GM23338 (cell line): ENCODE measurements at places on chromosomes 4 and X. TPM values are rescaled to one million over a fixed set of nuclear protein-coding genes. Genes with fewer than 3 reads are reported as not detected.

RPL39 gene
- total RNA-seq = 2,883 and 2,910 TPM in 2 replicates

DNA sequence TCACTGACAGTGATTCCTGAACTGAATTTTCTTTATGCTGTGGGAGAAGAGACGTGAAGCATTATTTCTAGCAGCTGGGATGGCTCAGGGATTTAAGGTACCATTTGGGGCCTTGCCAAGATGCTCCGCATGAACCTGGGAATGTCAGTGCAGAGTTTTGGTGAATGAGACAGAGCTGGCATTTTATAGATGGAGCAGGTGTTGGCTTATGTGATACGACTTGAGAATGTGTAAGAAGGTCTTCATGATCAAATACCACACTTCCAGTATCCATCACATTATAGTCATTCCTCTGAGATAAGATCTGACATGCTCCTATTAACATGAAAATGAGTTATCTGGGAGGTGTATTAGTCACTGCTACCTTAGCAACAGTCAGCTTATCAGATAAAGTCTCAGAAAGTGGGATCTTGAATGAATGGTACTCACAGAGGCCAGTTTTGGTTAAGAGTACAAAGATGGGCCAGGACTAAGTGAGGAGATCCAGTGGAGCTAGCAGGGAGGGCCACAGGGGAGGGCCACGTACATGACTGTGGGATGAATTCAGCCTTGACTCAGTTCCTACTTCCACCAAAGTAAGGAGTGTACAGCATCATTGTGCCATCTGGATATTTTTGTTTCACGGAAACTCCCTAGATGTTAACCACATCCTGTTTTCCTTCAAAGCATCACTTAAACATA, 116.7 kb downstream of the SPCS3 start:
- no peaks in the 10 kb centered on the region for H3K27me3 ChIP-seq
- H3K4me3 ChIP-seq = no peak overlapping the region
- no peak overlapping the region for H3K27ac ChIP-seq
- DNase-seq = no peak
- H3K4me1 ChIP-seq = no peaks in the 10 kb centered on the region
- H3K36me3 ChIP-seq = no peaks in the 10 kb centered on the region

GRCh38 chr4:170079981-170080380, 9.8 kb downstream of the AADAT start:
- no peak overlapping the region for H3K4me3 ChIP-seq
- no peaks in the 10 kb centered on the region for H3K27me3 ChIP-seq
- no peaks in the 10 kb centered on the region; the same call in 1 of the 2 replicates for H3K36me3 ChIP-seq
- DNase-seq = no peak

DNA sequence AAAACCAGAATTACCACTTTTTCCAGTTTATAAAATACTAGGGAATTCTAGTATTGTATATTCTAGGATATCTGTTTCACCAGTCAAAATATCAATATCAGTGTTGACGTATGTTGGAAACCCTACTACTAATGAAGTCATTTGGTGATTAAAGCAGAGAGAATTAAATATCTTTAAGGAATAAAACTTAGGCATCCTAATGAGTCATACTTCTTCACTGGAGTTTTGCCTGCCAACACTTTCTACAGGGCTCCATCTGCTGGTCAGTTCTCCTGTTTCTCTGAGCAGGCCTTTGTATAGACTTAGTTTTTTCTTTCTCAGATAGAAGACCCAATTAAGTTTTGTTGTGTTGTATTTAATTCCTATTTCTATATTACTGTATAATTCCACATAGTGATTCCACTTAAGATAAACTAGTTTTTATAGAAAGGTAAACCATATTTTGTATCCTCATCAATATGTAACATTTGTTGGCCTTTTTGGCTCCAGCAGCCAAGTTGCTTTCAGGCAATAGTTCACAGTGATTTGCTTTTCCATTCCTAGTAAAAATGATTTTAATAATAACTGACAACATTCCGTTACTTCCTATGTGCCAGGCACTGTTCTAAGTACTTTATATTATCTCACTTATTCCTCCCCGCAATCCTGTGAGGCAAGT, 3.5 kb downstream of the AP1AR start:
- H3K4me3 ChIP-seq = no peak overlapping the region
- peak; percentile 81 for DNase-seq
- H3K27ac ChIP-seq = no peak overlapping the region
- H3K27me3 ChIP-seq = no peaks in the 10 kb centered on the region
- peaks cover 31% of the 10 kb centered on the region for H3K4me1 ChIP-seq

GRCh38 chr4:176261018-176261417, 8.0 kb downstream of the ASB5 start:
- DNase-seq = no peak
- no peaks in the 10 kb centered on the region for H3K4me1 ChIP-seq
- H3K27me3 ChIP-seq = no peaks in the 10 kb centered on the region

GRCh38 chrX:50771382-50771781, 42.6 kb downstream of the SHROOM4 start:
- H3K4me1 ChIP-seq = no peaks in the 10 kb centered on the region
- no peaks in the 10 kb centered on the region for H3K36me3 ChIP-seq
- H3K4me3 ChIP-seq = no peak overlapping the region
- H3K27ac ChIP-seq = no peak overlapping the region
- no peak for DNase-seq
- no peaks in the 10 kb centered on the region for H3K27me3 ChIP-seq

DNA sequence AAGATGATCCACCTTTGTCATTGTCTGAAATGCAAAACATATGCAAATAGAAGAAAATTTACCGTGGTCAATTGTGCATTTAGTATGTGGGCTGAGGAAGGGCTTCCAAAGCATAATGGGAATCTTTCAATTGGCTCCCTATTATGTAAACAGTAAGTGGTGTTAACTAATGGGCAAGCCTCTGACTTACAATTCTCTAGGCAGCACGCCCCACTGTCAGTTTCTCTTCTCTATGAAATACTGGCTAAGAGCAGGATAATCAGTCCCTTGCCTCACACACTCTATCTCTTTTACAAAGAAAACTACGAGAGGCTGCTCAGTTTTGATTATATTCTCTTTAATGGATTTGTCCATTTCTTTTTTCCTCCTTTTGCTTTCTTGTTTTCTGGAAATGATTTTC, 1272.6 kb downstream of the PCDH19 start:
- no peak overlapping the region for H3K27ac ChIP-seq
- DNase-seq = peak; percentile 2
- no peaks in the 10 kb centered on the region for H3K36me3 ChIP-seq
- H3K27me3 ChIP-seq = no peaks in the 10 kb centered on the region

- H3K36me3 ChIP-seq = no peaks in the 10 kb centered on the region
- no peak overlapping the region for H3K4me3 ChIP-seq
- peaks cover 42% of the 10 kb centered on the region for H3K4me1 ChIP-seq
- no peaks in the 10 kb centered on the region for H3K27me3 ChIP-seq
- no peak for DNase-seq
- no peak overlapping the region for H3K27ac ChIP-seq
Observed at GRCh38 chrX:147917700-147918695, 6.3 kb downstream of the FMR1 start.
